ENCODE measurements at places on chromosomes 2 and 18. TPM values are rescaled to one million over a fixed set of nuclear protein-coding genes. Genes with fewer than 3 reads are reported as not detected.

DNA sequence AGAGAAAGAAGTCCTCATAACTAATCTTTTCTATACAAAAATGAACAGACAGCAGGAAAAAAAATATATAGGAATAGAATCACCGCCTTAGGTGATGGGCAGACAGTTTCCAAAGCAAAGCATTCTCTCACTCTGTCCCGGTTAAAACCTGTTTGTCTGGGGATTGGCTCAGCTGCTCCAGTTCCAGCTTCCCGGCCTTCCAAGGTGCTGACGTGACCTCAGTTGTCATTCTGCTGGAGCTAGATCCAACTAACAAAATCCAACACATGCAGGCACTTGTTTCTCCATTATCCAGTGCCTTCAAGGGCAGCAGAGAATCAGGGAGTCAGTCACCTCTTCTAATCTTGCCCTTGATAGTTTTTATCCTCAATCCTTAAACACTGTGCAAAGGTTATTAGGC lies 52.8 kb downstream of the IKZF2 start:
- no peaks in the 10 kb centered on the region for H3K36me3 ChIP-seq
- no peak overlapping the region for H3K27ac ChIP-seq
- no peak for DNase-seq
- no peaks in the 10 kb centered on the region for H3K27me3 ChIP-seq
- H3K4me1 ChIP-seq, result no peaks in the 10 kb centered on the region

UCN gene
- total RNA-seq, result not detected

- H3K36me3 ChIP-seq, result peaks cover 43% of the 10 kb centered on the region
- peak overlapping the region; percentile 84 for H3K27ac ChIP-seq
- peak overlapping the region; percentile 80 for H3K4me3 ChIP-seq
- no peaks in the 10 kb centered on the region for H3K4me1 ChIP-seq
These were observed 808 bp downstream of the ATP5MC3 start for GRCh38 chr2:175180701-175181103.

DNA sequence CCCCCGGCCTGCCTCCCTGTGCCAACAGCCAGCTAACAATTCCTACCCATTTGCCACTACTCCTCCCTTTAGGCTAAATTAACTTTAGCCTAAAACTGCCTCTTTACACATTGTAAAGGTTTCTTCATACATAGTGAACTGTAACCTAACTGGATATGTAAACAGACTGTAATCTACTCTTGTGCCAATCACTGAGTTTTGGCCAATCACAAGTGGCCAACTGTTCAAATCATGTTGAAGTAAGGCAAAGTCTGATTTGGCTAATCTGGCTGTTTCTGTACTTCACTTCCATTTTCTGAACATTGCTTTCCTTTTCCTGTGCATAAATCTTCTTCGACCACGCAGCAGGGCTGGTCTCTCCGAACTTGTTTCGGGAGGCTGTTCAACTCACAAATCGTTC lies 103.6 kb upstream of the LYPD6 start:
- no peak for DNase-seq
- H3K4me1 ChIP-seq, result no peaks in the 10 kb centered on the region
- no peaks in the 10 kb centered on the region for H3K27me3 ChIP-seq
- H3K27ac ChIP-seq, result no peak overlapping the region

- H3K36me3 ChIP-seq, result no peaks in the 10 kb centered on the region
- no peak for DNase-seq
- H3K27me3 ChIP-seq, result no peaks in the 10 kb centered on the region
- no peak overlapping the region for H3K4me3 ChIP-seq
- H3K4me1 ChIP-seq, result no peaks in the 10 kb centered on the region
These were observed 173.3 kb upstream of the PIEZO2 start for GRCh38 chr18:11322716-11323115.

DNA sequence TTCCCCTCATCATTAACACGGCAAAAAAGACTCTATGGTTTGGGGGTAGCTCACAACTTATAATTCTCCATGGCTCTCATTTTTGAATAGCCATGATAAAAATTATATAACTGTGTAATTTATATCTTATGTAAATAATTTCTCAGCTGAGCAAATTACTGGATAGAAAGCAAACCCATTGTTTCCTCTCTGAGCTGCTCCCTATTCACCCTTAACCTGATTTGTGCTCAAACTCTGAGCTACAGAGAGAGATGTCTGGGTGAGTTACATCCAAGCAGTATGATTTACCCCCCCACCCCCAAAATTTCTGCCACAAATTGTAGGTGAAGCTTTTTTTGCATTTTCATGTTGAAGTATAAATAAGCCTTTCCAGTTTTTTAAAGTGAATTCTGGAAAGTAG lies 123.7 kb downstream of the TFCP2L1 start:
- no peaks in the 10 kb centered on the region for H3K36me3 ChIP-seq
- no peaks in the 10 kb centered on the region for H3K27me3 ChIP-seq
- H3K4me1 ChIP-seq, result no peaks in the 10 kb centered on the region
- no peak overlapping the region for H3K27ac ChIP-seq

GRCh38 chr2:104944495-104944894 lies 90.6 kb downstream of the POU3F3 start:
- no peak overlapping the region for H3K27ac ChIP-seq
- H3K27me3 ChIP-seq, result no peaks in the 10 kb centered on the region
- H3K4me3 ChIP-seq, result no peak overlapping the region
- no peaks in the 10 kb centered on the region for H3K4me1 ChIP-seq

- no peaks in the 10 kb centered on the region for H3K4me1 ChIP-seq
- no peak overlapping the region for H3K27ac ChIP-seq
- no peak for DNase-seq
- H3K4me3 ChIP-seq, result no peak overlapping the region
These were observed 48.3 kb downstream of the THUMPD2 start for GRCh38 chr2:39730685-39731302.

GRCh38 chr2:62458671-62459081 lies 47.3 kb downstream of the TMEM17 start:
- DNase-seq, result no peak
- no peaks in the 10 kb centered on the region for H3K36me3 ChIP-seq
- no peak overlapping the region for H3K27ac ChIP-seq
- H3K27me3 ChIP-seq, result no peaks in the 10 kb centered on the region
- H3K4me3 ChIP-seq, result no peak overlapping the region

- DNase-seq, result no peak
- H3K4me1 ChIP-seq, result no peaks in the 10 kb centered on the region
- no peak overlapping the region for H3K27ac ChIP-seq
These were observed 153.5 kb downstream of the ANTXR1 start for GRCh38 chr2:69166465-69166811.

DNA sequence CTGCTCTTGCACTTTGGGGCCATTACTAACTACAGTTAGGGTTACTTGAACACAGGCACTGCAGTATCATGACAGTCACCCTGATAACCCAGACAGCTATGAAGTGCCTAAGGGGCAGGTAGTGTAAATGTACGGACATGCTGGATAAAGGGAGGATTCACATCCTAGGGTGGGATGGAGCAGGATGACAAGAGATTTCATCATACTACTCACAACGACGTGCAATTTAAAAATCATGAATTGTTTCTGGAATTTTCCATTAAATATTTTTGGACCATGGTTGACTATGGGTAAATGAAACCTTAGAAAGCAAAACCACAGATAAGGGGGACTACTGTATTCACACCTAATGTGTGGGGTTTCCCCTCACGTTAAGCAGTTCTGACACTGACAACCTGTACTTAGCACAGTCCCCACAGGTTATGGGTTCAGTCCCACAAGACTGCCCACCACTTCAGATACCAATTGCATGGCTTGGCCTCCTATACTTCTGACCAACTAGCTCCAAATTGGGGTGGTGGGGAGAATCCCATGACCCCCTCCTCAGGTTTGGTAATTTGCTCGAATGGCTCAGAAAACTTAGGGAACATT lies 75.8 kb downstream of the NAT8 start:
- no peak for DNase-seq
- H3K4me1 ChIP-seq, result no peaks in the 10 kb centered on the region
- H3K27ac ChIP-seq, result no peak overlapping the region
- no peaks in the 10 kb centered on the region for H3K36me3 ChIP-seq
- no peaks in the 10 kb centered on the region for H3K27me3 ChIP-seq

- no peaks in the 10 kb centered on the region for H3K4me1 ChIP-seq
- H3K27ac ChIP-seq, result no peak overlapping the region
- H3K4me3 ChIP-seq, result no peak overlapping the region
- H3K36me3 ChIP-seq, result no peaks in the 10 kb centered on the region
- no peaks in the 10 kb centered on the region for H3K27me3 ChIP-seq
- no peak for DNase-seq
These were observed 304.6 kb downstream of the PARD3B start for GRCh38 chr2:204849892-204850291.

GRCh38 chr2:201882353-201883090 lies 76.2 kb downstream of the CDK15 start:
- DNase-seq, result no peak
- H3K27me3 ChIP-seq, result no peaks in the 10 kb centered on the region
- H3K36me3 ChIP-seq, result no peaks in the 10 kb centered on the region

GRCh38 chr2:144826105-144826504 lies 306.2 kb upstream of the ZEB2 start:
- H3K4me3 ChIP-seq, result no peak overlapping the region
- no peak overlapping the region for H3K27ac ChIP-seq
- no peaks in the 10 kb centered on the region for H3K27me3 ChIP-seq
- H3K4me1 ChIP-seq, result no peaks in the 10 kb centered on the region
- H3K36me3 ChIP-seq, result no peaks in the 10 kb centered on the region

GRCh38 chr2:241443486-241444223 lies 64.7 kb downstream of the STK25 start:
- no peak overlapping the region for H3K4me3 ChIP-seq
- H3K27ac ChIP-seq, result no peak overlapping the region
